ENCODE measurements at places on chromosomes 6 and 20. TPM values are rescaled to one million over a fixed set of nuclear protein-coding genes. Genes with fewer than 3 reads are reported as not detected.

Gene TP53TG5
- not detected for total RNA-seq

Gene TXLNB
- total RNA-seq, result not detected

Gene ULBP3
- 14.7 TPM for total RNA-seq

Gene LST1
- not detected for total RNA-seq

Gene PEX7
- 11.5 TPM for total RNA-seq

Gene HAO1
- not detected for total RNA-seq

Gene ENPP4
- total RNA-seq, result 0.28 TPM

Gene C6orf58
- total RNA-seq, result not detected

Gene NHSL1
- 21.5 TPM for total RNA-seq

Gene SLC13A3
- total RNA-seq, result 3.2 TPM

Gene C20orf96
- 1.4 TPM for total RNA-seq

Gene ATP6V1G2
- 0.19 TPM for total RNA-seq

Gene CYP24A1
- 6.3 TPM for total RNA-seq

Gene KIAA0408
- total RNA-seq, result not detected

Gene ZSCAN31
- 5.0 TPM for total RNA-seq

Gene DUSP15
- total RNA-seq, result not detected

All from airway epithelial cell (primary cell).